Left kidney (tissue), 8 donors: ENCODE measurements at places on chromosomes 1 and 21. TPM values are rescaled to one million over a fixed set of nuclear protein-coding genes. Genes with fewer than 3 reads are reported as not detected.

Gene GCSAML
- polyA plus RNA-seq = 0.28 TPM

Gene PRDM15
- polyA plus RNA-seq = 7.3 TPM

Gene KPRP
- polyA plus RNA-seq = not detected

Gene FAM89A
- polyA plus RNA-seq = 15.7 TPM

Gene SPRR4
- not detected for polyA plus RNA-seq

Gene MX1
- polyA plus RNA-seq = 8.4 TPM

DNA sequence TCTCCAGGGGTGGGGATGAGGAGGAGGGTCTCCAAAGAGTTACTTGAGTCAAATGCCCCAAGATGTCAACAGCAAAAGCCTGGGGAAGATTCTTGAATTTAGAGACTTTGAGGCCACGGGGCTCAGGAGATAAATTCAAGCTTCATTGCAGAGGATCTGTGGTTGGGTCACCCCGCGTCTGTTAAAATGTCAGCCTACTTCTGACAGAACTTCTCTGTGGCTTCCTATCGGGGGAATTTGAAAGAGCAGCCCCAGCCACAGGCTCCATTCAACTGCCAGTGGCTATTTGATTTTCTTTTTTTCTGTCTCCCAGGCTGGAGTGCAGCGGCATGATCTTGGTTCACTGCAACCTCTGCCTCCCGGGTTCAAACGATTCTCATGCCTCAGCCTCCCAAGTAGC, 62.5 kb upstream of the EFHD2 start:
- DNase-seq = no peak

DNA sequence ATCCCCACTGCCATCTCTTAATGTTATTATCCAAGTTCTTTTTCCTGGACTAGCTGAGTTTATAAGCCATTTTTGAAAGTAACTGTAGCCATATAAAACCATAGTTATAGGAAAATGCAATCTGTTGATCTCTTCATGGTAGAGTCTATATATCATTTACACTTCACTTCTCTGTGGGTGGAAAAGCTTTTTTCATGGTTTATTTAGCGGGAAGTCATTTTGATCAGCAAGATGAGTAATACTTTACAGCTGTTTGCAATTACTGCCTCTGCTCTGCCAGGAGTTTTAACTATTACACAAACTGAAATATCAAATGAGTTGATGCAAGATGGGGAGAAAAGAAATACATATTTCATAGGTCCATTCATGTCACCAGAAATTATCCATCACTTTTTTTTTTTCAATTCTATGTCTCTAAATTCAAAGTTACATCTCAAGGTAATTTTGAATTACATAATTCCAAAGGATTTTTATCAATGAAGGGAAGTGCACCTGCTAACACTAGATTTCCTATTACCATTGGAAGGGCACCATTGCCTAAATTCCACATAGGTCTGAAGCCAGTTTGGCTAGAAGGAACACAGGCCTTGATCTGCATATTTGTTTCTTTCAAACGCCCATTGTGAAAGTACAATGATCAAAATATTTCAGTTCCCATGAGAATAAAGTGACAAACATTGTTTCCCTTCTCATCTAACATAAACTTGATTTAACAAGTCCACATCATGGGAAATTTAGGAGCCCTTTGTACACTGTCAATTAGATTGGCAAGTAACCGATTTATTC, 296.7 kb downstream of the ZNF326 start:
- DNase-seq = no peak

DNA sequence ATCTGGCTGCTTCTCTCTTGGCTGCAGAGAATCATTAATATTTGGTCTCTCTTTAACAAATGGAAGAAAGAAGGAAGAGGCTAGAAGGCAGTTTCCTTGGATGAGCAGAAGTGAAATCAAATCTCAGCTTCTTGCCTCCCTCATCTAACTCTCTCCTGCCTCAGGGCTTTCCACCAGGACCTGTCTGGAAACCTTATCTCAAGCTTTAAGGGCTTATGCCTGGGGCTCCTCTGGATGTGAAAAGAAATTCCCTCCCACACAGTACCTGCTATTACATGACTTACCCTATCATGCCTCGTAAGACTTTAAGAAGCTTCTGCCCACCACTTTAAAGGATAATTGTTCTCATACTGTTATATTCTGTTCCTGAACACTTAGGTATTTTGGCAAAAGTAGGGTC, 8.9 kb downstream of the VTCN1 start:
- DNase-seq = no peak

GRCh38 chr1:184553845-184554244, 167.0 kb downstream of the C1orf21 start:
- DNase-seq = no peak

GRCh38 chr1:6675941-6676340, 25.7 kb downstream of the DNAJC11 start:
- DNase-seq = no peak

GRCh38 chr1:18808550-18808949, 50.9 kb downstream of the TAS1R2 start:
- DNase-seq = no peak

- DNase-seq = no peak
Measured at GRCh38 chr21:45403133-45403824, 1.7 kb upstream of the COL18A1 start.

DNA sequence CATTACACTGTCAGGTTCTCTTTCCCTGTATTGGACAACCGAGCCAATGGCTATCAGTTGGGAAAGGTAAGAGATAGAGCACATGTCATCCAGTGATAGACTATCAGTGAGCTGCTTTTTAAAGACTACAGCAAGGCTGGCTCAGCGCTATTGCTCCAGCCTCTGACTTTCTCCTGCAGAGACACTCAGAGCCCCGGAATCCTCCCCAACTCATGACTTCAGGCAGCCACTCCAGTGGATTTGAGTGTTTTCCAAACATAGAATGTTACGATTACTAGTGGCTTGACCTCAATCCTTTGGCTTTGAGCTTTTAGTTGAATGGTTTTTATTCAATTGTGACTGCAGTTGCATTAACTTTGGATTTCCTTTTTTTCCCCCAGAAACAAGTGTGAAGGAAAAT, 331.9 kb downstream of the DISC1 start:
- DNase-seq = no peak

DNA sequence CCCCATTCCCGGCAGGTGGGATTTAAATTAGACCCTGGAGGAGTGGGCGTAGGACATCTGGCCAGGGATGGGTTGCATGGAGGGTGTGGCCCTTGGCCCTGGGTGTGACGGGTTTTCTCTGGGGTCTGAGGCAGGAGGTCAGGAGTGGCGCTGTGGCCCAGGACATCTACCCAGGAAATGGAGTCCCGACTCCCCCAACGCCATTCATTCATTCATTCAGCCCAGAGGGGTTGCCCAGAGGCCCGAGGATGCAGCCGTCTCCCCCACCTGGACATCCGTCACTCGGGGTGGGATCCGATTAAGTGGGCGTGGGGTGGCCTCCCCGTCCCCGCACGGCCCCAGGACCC, 663 bp downstream of the ATP13A2 start:
- DNase-seq = no peak

- no peak for DNase-seq
Measured at GRCh38 chr1:29959356-29959755, 723.0 kb downstream of the PTPRU start.

GRCh38 chr1:183821309-183821888, 16.5 kb downstream of the RGL1 start:
- DNase-seq = no peak
